Brain pericyte (primary cell): ENCODE measurements at places on chromosomes 12 and 14.

DNA sequence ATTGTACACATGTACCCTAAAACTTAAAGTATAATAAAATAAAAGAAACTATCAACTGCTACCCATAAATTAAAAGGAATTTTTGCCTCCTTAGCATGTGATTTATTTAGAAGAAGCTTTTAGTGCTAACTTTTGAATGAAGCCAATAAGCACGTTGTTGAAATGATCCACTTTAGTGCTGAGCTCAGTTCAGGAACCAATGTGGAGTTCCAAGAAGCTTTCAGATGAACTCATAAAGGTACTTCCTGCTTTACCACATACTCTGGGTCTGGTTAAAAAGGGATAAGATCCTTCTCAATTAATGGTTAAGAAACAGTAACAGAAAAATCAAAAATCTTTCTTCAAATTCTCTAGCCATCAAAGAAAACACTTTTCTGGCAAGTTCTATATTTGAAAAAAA is 39.4 kb downstream of the TMTC1 start:
- DNase-seq, result no peak

DNA sequence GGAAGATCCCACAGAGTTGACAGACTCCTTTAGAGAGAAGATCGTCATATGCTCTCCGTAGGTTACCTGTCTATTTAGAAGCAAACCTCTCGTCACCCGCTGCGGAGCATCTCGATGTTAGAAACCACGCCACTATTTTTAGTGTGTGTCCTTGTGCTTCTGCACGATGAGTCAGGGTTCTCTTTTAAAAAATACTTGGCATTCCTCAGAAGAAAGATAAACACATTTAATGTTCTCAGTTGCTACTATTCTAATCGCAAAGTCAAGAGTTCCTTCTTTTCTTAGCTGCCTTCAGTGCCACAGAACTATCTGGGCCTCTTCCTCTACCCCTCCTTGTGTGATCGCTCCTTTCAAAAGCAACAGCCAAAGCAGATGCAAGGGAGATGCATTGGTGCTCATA is 192.4 kb downstream of the PELI2 start:
- no peak for DNase-seq

GRCh38 chr12:18165422-18165871 is 75.5 kb upstream of the RERGL start:
- DNase-seq, result peak; percentile 29

- DNase-seq, result no peak
Observed at GRCh38 chr14:61504901-61505300, 183.5 kb downstream of the PRKCH start.

GRCh38 chr14:71554323-71554722 is 377.9 kb upstream of the RGS6 start:
- DNase-seq, result no peak

GRCh38 chr12:46259071-46259470 is 9.8 kb downstream of the SLC38A1 start:
- no peak for DNase-seq

- no peak for DNase-seq
Observed at GRCh38 chr12:93819050-93819491, 141.9 kb downstream of the CRADD start.

DNA sequence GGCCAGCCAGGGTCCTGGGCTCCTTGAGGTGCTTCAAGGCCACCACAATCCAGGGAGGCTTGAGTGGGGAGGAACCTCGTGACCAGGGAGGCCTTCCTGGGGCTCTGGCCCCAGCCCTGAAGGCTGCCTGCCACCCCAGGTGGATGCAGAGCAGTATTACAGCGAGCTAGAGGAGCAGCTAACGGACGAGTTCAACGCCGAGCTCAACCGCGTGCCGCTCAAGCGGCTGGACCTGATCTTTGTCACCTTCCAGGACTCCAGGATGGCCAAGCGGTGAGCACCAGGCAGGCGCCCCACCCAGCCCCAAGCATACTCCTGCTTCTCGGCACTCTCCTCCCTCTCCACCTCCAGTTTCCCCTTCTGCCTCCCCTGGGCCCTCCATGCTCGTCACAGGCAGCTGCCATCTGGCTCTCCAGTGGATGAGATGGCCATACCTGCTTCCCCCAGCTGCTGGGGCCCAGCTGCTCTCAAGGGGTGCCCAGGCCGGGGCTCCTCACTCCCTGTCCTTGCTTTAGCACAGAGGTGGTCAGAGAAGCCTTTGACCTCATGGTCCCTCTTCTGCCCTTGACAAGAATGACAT is 30.6 kb downstream of the NGB start:
- no peak for DNase-seq

GRCh38 chr12:98469109-98469508 is 46.3 kb upstream of the TMPO start:
- DNase-seq, result no peak

DNA sequence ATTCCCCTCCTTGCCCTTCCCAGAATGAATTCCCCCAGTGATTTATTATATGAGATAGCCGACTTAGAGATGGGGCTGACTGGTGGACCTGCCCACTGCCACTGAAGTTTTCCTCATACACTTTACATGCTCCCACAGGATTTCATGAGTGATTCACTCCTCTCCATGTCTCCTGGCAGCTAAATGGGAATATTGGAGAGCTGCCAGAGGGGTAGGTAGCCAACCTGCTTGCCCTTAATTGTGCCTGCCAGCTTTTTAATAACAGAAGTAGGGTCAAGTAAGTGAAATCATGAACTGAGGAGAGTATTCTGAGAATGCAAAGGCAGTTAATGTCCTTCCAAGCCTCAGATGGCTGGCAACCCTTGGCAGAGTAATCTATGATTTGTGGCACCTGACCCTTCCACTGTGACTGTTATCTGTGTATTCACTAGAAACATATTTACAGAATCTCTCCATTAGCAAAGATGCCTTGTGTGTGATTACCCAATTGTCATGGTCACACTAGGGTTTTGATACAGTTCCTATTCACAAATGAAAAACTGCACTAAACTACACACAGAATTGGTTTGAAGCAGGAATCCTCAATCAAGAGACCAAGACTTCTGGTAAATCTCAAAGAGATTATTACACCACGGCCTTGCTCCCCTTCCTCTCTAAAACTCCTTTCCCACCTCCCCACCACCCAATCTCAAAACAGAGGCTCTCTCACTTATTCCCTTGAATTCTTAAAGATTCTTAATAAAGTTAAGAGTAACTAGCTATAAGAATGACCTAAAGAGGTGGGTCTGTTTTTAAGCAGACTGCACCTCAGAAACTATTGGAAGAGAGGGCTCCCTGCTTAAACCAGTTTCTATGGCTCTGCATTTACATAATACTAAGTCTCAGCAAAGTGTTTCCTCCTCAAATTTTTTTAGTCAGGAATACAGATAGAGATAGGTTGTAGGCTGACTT is 17.2 kb downstream of the NKX2-1 start:
- DNase-seq, result no peak

DNA sequence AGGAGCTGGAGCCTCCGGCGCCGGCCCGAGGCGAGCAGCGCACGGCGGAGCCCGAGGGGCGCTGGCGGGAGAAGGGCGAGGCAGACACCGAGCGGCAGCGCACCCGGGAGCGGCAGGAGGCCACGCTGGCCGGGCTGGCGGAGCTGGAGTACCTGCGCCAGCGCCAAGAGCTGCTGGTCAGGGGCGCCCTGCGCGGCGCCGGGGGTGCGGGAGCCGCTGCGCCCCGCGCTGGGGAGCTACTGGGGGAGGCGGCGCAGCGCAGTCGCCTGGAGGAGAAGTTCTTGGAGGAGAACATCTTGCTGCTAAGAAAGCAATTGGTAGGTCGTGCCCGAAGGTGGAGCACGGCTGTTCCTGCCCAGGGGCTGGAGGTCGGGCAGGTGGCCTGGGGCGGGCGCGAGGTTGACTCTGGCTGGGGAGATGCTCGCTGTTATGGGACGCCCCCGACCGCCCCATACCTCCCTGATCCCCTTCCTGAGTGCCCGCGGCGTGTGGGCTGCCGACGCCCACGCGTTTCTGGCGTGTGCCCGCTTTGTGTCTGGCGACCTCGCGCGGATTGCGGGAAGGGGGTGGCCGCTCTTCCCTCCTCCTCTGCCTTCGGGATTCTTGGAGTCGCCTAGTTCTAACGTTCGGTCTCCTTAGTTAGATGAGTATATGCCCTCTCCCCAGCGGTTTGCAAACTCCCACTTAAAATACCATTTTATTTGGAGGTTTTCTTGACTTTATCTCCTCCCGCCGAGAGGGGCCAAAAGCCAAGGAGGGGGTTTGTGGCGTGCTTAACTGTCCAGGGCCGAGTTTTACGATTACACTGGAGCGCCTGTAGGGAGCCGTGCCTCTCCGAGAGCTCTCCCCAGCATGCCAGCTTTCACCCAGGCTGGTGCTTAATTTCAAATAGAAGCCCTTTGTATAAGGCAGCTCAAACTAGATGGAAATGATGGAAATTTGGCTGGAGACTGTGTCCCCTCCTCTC is 752 bp downstream of the DACT1 start:
- no peak for DNase-seq

GRCh38 chr12:60345442-60345841 is 749.6 kb downstream of the SLC16A7 start:
- DNase-seq, result no peak

DNA sequence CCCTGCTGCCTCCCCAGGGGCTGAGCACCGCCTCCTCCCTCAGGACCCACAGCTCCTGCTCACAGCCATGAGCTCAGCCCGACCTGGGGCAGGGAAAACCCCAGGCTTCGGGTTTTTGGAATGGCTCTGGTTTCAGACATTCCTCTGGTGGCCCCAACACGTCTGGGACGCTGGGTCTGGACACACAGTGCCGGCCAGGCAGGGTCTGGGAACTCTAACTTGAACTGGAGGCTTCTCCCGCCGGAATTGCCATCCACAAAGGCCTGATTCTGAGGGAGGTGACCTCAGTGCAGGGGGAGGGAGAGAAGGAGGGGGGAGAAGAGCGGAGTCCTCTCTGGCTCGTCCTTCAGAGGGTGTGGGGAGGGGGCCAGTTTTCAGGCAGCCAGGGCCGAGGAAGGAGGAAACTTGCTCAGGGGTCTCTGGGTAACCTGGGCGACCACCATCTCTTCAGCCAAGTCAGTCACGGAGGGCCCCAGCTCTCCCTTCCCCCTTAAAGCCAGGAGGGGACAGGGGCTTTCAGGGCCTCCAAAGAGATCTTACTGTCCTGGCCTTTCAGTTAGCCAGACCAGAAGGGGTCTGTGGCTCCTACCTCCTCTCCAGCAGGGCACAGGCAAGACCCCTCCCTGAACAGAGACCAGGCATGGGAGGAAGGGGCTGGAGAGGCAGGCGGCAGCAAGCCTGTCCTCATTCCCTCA is 19.4 kb downstream of the NCKAP5L start:
- DNase-seq, result no peak

DNA sequence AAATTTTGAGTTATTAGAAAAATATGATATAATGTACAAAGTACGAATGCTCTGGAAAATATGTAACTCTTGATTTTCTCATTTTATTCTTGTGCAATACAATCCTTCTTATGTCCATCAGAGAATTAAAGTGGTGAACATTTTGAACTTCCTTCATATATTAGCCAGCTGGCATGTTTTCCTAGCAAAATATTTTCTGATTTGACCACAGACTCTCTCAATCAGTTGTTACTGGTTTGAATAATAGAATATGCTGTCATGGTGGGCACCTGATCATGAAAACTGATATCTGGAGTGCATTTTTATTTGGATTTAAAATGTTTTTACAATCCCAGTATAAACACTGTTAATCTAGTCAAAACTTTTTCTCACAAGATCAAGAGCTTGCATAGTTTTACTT is 24.2 kb downstream of the PARPBP start:
- no peak for DNase-seq

DNA sequence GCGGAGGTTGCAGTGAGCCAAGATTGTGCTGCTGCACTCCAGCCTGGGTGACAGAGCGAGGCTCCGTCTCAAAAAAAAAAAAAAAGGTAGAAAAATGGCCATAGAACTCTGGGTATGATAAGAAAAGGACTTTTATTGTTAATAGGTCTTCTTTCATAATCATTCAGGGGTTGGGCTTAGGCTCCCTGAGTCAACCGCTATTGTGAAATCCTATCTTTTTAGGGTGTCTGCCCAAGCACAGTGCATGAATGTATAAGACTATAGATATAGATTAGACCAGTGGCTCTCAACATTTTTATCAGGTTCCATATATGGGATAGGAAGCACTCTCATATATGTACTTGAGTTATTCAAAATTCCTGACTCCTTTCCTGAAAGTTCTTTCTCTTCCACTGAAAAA is 48.7 kb upstream of the USP15 start:
- DNase-seq, result no peak

GRCh38 chr12:21718403-21718802 is 56.1 kb downstream of the KCNJ8 start:
- DNase-seq, result no peak

GRCh38 chr14:88823968-88824313 is 510 bp upstream of the TTC8 start:
- no peak for DNase-seq

DNA sequence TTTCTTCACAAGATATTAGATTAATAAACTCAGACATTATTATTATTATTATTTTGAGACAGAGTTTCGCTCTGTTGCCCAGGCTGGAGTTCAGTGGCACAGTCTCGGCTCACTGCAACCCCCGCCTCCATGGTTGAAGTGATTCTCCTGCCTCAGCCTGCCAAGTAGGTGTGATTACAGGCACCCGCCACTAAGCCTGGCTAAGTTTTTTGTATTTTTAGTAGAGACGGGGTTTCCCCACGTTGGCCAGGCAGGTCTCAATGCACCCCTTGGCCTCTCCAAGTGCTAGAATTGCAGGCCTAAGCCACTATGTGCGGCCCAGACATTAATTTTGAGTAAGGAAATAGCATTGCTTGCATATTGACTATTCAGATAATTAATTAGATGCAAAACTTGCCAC is 554.9 kb upstream of the LRFN5 start:
- DNase-seq, result no peak

DNA sequence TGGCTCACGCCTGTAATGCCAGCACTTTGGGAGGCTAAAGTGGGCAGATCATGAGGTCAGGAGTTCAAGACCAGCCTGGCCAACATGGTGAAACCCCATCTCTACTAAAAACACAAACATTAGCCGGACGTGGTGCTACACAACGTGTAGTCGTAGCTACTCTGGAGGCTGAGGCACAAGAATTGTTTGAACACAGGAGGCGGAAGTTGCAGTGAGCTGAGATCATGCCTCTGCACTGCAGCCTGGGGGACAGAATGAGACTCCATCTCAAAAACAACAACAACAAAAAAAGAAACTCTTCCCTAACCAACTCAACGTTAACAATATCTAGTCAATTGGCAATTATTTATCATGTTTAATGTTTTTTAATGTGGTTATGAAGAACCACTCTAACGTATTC is 89.3 kb downstream of the EPS8 start:
- no peak for DNase-seq

GRCh38 chr12:56157201-56158028 is 744 bp upstream of the MYL6 start:
- peak; percentile 59 for DNase-seq

DNA sequence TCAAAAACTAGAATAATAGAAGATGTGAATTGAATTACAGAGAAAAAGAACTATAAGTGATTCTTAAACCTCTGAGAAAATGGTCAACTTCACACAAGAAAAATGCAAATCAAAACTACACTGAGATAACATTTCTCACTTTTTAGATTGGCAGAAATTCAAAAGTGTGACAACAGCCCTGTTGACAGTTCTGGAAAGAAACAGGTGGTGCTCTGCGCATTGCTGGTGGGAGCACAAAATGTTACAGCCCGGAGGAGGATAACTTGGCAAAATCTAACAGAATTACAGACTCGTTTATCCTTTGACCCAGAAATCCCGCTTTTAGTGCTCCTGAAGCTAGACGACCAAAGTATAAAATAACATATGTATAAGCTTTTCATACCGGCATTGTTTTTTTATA is 222.5 kb upstream of the CNTN1 start:
- DNase-seq, result no peak

GRCh38 chr12:19382111-19382526 is 57.2 kb upstream of the AEBP2 start:
- no peak for DNase-seq
